ENCODE measurements at places on chromosomes 7 and 10. TPM values are rescaled to one million over a fixed set of nuclear protein-coding genes. Genes with fewer than 3 reads are reported as not detected.
A peak's percentile ranks its signal among the peaks of the same experiment; 100 is the strongest.

The NUTM2D gene
- 11.3 TPM for total RNA-seq

The CUZD1 gene
- 2.4 TPM for total RNA-seq

The C10orf62 gene
- not detected for total RNA-seq

The NXPH1 gene
- total RNA-seq = 3.8 TPM

GRCh38 chr10:80700760-80701444, 163.2 kb downstream of the SH2D4B start:
- H3K27me3 ChIP-seq = peaks cover 4% of the 10 kb centered on the region
- H3K36me3 ChIP-seq = no peaks in the 10 kb centered on the region
- DNase-seq = no peak
- peaks cover 33% of the 10 kb centered on the region for H3K4me1 ChIP-seq

DNA sequence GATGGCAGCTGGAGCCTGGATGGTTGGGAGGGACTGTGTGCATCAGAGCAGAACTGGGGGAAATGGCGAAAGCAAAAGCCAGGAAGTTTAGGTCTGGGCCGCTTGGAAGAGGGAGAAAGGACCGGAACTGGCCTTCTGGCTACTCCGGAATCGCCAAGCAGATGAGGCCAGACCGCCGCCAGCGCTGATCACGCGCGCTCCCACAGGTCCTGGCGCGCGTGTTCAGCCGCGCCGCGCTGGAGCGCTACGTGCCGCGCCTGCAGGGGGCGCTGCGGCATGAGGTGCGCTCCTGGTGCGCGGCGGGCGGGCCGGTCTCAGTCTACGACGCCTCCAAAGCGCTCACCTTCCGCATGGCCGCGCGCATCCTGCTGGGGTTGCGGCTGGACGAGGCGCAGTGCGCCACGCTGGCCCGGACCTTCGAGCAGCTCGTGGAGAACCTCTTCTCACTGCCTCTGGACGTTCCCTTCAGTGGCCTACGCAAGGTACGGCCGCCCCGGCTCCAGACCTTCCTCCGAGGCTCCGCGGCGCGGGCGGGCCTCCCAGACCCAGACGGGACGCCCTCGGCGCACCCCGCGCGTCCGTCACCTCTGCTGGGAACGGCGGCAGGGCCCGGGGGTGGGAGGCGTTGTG, 2.0 kb downstream of the CYP26C1 start:
- H3K4me1 ChIP-seq = peaks cover 13% of the 10 kb centered on the region
- DNase-seq = peak; percentile 69
- H3K27ac ChIP-seq = no peak overlapping the region
- H3K27me3 ChIP-seq = peaks cover 31% of the 10 kb centered on the region
- H3K4me3 ChIP-seq = peak overlapping the region; percentile 79
- no peaks in the 10 kb centered on the region for H3K36me3 ChIP-seq

DNA sequence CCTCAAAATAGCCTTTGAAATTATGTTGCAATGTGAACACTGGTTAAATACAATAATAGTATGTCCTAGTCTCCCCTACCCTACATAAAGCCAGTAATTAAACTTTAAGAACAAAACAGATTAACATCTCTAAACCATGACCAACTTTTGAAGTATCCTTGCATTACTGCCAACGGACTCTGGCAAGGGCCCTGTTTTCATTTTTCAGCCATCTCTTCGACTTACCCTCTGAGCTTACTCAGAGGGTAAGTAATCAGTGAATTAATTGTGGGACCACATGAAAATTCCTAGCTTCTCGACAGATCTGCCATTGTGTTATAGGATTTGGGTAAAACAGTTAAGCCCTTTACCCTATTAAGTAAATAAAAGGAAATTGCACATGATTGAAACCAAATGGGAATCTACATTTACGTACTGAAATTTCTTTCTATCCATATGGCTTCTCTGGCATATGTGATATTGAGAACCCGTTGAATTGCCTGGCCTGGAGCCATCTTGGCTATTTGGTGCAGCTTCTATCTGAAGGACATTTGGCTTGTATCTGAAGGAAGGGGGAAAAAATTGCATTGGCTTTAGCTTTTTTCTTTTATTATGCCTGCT, 39.6 kb downstream of the DYNC1I1 start:
- H3K4me1 ChIP-seq = peaks cover 2% of the 10 kb centered on the region
- no peak overlapping the region for H3K27ac ChIP-seq
- H3K27me3 ChIP-seq = no peaks in the 10 kb centered on the region

DNA sequence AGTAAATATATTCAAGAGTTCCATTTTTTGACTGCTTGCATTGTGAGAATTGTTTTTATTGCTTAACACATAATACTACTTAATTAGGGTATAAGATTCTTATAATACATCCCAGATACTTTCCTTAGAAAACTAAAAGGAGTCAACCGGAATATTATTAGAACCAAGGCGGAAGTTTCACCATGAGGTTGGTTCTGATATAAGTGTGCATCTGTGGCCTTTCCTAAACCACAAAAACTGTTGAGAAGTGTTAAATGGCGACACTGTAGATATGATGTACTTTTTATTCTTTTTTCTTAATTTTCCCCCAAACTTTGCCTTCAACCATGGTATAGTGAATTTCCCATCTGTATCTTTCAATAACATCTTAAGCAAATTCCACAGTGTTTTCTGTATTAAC, 32.3 kb upstream of the INHBA start:
- no peak for DNase-seq
- no peaks in the 10 kb centered on the region for H3K4me1 ChIP-seq
- H3K4me3 ChIP-seq = no peak overlapping the region
- no peaks in the 10 kb centered on the region for H3K36me3 ChIP-seq
- H3K27ac ChIP-seq = no peak overlapping the region

Data from glutamatergic neuron (in vitro differentiated cells).